ENCODE measurements at places on chromosomes 11 and 22. TPM values are rescaled to one million over a fixed set of nuclear protein-coding genes. Genes with fewer than 3 reads are reported as not detected.

Gene EFCAB6
- not detected for polyA plus RNA-seq

Gene CELSR1
- 0.37 TPM for polyA plus RNA-seq

Gene ARHGEF17
- polyA plus RNA-seq, result not detected

Gene APOBEC3F
- 7.0 TPM for polyA plus RNA-seq

Gene LTO1
- 12.5 TPM for polyA plus RNA-seq

Gene FAM181B
- not detected for polyA plus RNA-seq

Gene PRSS23
- 0.23 TPM for polyA plus RNA-seq

Gene PANX2
- polyA plus RNA-seq, result not detected

Gene TSPAN18
- polyA plus RNA-seq, result 4.1 TPM

Gene TEX54
- polyA plus RNA-seq, result 1.7 TPM

Gene GLYATL1
- not detected for polyA plus RNA-seq

Gene SPTBN2
- polyA plus RNA-seq, result 0.04 TPM

Gene FREY1
- not detected for polyA plus RNA-seq

GRCh38 chr11:77879218-77879617 lies 58.3 kb downstream of the AAMDC start:
- H3K27me3 ChIP-seq, result no peaks in the 10 kb centered on the region
- H3K36me3 ChIP-seq, result peaks cover 4% of the 10 kb centered on the region
- peak overlapping the region; percentile 35 for H3K27ac ChIP-seq

DNA sequence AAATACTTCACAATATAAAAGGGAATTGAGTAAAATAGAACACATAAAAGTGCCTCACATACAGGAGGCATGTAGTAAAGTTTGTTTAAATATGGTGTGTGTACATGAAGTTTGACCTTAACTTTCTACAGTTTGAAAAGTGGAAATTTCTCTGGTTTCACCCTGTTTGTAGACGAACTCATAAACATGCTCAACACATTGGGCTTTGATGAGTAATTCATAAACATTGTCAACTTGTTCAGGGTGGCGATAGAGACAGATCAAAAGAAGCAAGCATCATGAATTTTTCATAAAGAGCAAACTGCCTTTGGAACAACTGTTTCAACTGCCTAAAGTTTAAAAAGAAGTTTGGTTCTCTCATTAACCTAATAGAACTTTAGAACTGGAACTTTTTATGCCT lies 9.1 kb downstream of the SLN start:
- H3K27me3 ChIP-seq, result peaks cover 36% of the 10 kb centered on the region
- no peak for DNase-seq
- H3K4me3 ChIP-seq, result no peak overlapping the region
- H3K27ac ChIP-seq, result no peak overlapping the region
- no peaks in the 10 kb centered on the region for H3K4me1 ChIP-seq

DNA sequence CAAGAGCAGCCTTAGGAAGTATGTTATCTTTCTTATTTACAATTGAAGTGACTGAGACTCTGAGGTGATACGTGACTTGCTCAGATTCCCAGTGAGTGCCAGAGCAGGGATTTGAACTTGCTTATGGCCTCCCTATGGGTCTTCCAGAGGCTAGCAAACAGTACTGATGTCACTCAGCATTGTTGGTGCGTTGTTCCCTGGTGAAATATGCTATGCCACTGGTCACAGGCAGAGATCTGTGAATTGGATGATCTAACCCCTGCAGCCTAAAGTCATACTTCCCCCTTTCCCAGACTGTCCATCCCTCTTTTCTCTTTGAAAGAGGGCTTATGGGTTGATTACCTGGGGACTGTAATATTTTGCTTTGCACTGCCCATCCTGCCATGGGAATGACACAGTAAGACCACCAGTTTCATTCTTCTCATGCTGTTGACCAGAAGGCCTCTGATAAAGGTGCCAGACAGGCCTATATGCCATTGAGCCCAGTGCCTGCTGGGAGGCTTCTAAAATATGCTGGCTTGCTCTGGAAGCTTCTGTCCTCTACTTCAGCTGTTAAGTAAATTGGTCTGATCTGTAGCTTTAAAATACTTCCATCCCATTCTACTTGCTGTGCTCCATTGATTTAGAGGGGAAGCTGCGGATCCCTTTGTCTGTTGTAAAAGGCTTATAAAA lies 152.2 kb upstream of the E2F8 start:
- H3K27me3 ChIP-seq, result peaks cover 8% of the 10 kb centered on the region
- H3K4me1 ChIP-seq, result no peaks in the 10 kb centered on the region
- no peak overlapping the region for H3K4me3 ChIP-seq
- no peaks in the 10 kb centered on the region for H3K36me3 ChIP-seq

GRCh38 chr11:8285796-8286195 lies 22.1 kb upstream of the LMO1 start:
- no peak for DNase-seq
- no peak overlapping the region for H3K27ac ChIP-seq
- no peak overlapping the region for H3K4me3 ChIP-seq
- peaks cover 12% of the 10 kb centered on the region for H3K27me3 ChIP-seq
- H3K4me1 ChIP-seq, result peaks cover 2% of the 10 kb centered on the region

- H3K36me3 ChIP-seq, result peaks cover 19% of the 10 kb centered on the region
- no peaks in the 10 kb centered on the region for H3K27me3 ChIP-seq
- H3K27ac ChIP-seq, result peak overlapping the region; percentile 95
- H3K4me1 ChIP-seq, result peaks cover 51% of the 10 kb centered on the region
- no peak for DNase-seq
- H3K4me3 ChIP-seq, result peak overlapping the region; percentile 83
Observed at GRCh38 chr11:62792202-62792575, 383 bp upstream of the TMEM223 start.

DNA sequence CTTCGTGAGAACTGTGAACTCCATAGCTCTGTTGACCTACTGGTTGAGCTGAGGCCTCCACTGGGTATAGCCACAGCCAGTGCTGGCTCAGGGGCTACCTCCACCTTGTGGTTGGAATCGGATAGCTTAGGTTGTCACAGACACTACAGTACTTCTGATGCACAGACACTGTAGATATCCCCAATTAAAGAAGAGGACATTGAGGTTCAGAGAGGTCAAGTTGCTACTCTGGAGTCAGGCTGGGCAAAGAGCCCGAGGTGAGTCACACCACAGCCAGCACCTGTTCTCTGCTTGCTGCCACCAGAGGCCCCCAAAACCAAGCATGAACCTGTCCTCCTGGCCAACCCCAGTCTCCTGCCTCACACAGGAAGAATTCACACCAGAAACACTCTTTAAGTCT lies 5.4 kb downstream of the UFD1 start:
- no peak for DNase-seq
- peaks cover 25% of the 10 kb centered on the region for H3K4me1 ChIP-seq
- H3K27ac ChIP-seq, result no peak overlapping the region
- no peak overlapping the region for H3K4me3 ChIP-seq
- no peaks in the 10 kb centered on the region for H3K27me3 ChIP-seq

DNA sequence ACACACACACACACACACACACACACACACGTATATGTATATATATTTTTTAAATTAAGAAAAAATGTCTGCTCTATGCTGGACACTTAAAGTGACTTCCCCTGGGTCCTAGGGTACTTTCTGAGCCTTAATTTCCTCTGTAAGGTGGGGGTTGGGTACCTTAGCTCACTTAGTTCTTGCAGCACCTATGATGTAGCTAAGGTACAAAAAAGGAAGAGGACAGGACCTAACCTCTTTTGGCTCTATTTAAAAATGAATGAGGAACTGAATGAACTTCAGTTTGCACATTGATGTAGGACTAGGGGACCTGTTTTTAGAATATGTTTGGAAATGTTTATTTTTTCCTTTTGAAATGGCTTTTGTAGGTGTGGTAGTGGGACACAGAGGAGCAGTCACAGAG lies 11.1 kb downstream of the SREBF2 start:
- no peaks in the 10 kb centered on the region for H3K27me3 ChIP-seq
- no peak for DNase-seq
- H3K27ac ChIP-seq, result no peak overlapping the region

DNA sequence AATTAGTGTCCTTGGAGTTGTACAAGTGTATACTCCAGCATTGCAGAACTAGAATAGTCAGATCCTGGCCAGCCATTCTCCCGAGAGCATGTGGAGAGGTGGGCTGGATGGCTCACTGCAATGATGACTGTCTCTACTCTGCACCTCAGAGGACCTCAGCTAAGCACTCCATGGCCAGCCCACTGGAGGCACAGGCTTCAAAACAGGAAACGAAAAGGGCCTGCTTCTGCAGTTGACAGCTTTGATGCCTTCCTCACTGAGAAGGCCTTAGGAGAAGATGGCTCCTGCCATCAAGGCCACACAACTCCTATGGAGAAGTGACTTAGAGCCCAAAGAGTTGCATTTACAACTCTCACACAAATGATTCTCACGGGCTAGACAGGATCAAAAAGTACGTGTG lies 9.1 kb downstream of the POLD4 start:
- no peaks in the 10 kb centered on the region for H3K27me3 ChIP-seq
- H3K4me3 ChIP-seq, result peak overlapping the region; percentile 81
- H3K36me3 ChIP-seq, result no peaks in the 10 kb centered on the region
- peak; percentile 26 for DNase-seq

DNA sequence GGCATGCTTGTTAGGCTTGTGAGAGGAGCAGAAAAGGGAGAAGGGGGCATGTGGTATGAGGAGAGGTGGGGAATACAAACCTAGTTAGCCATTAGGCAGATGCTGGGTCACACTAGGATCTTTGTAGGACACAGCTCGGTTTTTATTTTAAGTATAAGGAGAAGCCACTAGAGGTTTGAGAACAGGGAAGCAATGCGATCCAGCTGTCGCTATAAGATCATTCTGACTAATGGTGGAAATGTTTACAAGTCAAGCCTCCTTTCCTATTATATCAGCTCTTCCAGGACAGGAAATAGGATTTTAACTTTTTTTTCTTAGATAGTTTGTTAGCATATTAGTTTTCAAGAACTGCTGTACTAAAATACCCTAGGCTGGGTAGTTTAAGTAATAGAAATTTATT lies 609.9 kb downstream of the INSC start:
- no peak for DNase-seq
- no peaks in the 10 kb centered on the region for H3K4me1 ChIP-seq
- no peaks in the 10 kb centered on the region for H3K36me3 ChIP-seq
- H3K27ac ChIP-seq, result no peak overlapping the region
- no peak overlapping the region for H3K4me3 ChIP-seq
- peaks cover 6% of the 10 kb centered on the region for H3K27me3 ChIP-seq
